Naive thymus-derived CD8-positive, alpha-beta T cell (primary cell): ENCODE measurements at places on chromosomes 4 and X. TPM values are rescaled to one million over a fixed set of nuclear protein-coding genes. Genes with fewer than 3 reads are reported as not detected.

The CLIC2 gene
- total RNA-seq: 1.4 TPM

DNA sequence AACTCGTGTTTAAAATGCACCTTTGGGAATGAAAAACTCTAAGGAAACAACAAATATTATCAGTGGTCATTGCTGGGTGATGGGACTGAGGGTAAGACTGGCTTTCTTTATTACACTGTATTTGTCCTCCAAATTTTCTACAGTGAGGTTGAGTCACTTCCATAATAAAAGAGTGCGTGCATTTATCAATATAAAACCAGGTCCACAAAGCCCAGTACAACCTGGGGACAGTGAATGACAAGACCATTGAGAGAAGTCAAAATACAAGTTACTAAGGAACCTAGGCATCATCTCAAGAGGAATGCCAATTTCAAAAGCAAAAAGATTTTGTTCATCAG lies 76.4 kb downstream of the MAGED4 start:
- H3K4me1 ChIP-seq: peaks cover 4% of the 10 kb centered on the region
- no peaks in the 10 kb centered on the region for H3K36me3 ChIP-seq
- peak overlapping the region; percentile 95 for H3K4me3 ChIP-seq
- DNase-seq: no peak
- H3K27me3 ChIP-seq: peaks cover 3% of the 10 kb centered on the region
- peak overlapping the region; percentile 98 for H3K27ac ChIP-seq

DNA sequence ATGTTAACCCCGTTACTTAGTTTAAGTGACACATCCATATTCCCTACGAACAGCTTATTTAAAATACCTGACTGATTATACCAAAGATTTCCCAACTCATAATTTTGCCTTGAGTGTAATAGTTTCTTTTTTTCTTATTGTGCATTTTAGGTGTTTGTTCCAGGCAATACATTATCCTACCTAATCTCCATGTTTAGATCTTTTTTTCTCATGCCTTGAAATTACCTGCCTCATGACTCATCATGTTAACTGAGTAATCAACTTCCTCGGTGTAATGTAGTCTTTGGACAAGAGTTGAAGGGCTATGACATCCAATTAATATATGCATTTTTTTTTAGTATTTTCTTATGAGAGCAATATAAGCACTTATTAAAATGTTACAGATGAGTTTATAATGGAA lies 228.7 kb upstream of the ANKRD50 start:
- H3K27me3 ChIP-seq: no peaks in the 10 kb centered on the region
- H3K4me3 ChIP-seq: no peak overlapping the region
- DNase-seq: no peak
- H3K36me3 ChIP-seq: no peaks in the 10 kb centered on the region
- no peak overlapping the region for H3K27ac ChIP-seq
- H3K4me1 ChIP-seq: no peaks in the 10 kb centered on the region

GRCh38 chrX:1400049-1400448 lies 8.1 kb upstream of the SLC25A6 start:
- H3K27ac ChIP-seq: no peak overlapping the region
- no peak for DNase-seq
- peaks cover 6% of the 10 kb centered on the region for H3K4me1 ChIP-seq
- no peak overlapping the region for H3K4me3 ChIP-seq
- H3K36me3 ChIP-seq: peaks cover 22% of the 10 kb centered on the region

- H3K4me3 ChIP-seq: peak overlapping the region; percentile 55
- no peak for DNase-seq
- peaks cover 34% of the 10 kb centered on the region for H3K4me1 ChIP-seq
- H3K36me3 ChIP-seq: no peaks in the 10 kb centered on the region
Observed at GRCh38 chrX:25020391-25020904, 4.7 kb upstream of the ARX start.
